ENCODE measurements at places on chromosomes 12 and 14.

GRCh38 chr12:121543786-121544185 lies 37.0 kb downstream of the KDM2B start:
- no peak for DNase-seq

DNA sequence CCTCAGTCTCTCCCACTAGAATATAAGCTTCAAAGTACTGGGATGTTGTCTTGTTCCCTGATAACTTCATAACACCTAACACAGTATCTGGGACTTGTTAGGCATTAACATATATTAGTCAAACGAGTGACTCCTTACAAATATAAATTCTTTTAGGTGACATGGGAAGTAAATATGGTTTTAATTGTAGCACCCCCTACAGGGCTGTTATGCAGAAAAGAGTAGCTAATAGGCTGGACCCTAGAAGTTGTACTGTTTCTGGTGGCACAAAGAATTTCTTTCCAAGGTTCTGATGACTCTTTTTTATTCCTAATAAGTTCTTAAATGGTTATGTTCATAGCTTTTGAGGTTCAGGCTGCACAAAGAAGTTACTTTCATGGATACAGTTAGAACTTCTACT lies 29.8 kb downstream of the GPATCH2L start:
- DNase-seq, result peak; percentile 59

DNA sequence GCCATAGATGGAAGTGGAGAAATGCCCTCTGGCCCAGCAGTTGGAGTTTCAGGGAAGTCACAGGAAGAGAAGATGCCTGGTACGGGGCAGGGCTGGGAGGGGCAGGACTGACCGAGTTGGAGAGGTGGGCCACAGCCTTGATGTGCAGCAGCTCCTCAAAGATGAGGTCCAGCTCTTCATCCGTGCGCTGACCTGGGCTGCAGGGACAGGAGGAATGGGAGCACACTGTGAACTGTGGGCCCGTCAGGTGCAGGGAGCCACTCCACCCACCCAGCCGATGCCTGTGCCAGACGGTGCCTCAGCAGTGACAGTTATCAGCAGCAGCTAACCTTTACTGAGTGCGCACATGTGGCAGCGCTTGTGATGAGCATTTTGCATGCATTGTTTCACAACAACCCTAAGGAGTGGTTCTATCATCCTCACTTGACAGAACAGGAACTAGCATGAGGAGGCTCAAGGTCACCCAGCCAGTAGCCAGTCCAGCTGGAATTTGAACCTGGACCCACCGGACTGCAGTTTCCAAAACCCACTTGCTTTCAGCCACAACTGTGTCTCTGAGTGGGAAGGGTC lies 8.4 kb downstream of the RAPGEF3 start:
- no peak for DNase-seq

- no peak for DNase-seq
Measured at GRCh38 chr12:122102331-122102730, 23.8 kb downstream of the MLXIP start.

DNA sequence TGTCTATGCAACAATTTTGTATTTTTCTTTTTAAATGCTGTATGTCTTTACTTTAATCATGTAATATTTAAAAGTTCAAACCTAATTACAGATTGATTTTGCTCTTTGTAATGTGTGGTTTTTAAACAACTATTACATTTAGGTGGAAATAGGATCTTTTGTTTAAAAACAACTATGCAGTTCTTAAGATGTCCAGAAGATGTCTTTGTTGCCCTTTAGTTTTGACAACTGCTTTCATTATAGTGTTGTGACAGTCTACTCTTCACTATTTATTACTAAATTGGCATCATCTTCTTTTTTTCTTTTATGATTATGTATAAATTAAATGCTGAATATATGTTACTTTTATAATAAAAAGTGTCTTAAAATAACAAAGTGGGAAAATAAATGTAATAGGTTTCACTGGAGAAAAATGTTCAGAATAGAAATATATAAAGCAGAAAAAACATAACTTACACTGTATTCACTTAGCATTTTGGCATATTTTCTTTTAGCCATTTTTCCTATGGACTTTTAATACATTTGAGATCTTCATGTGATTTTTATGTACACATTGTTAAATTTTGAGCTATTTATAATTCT lies 27.1 kb upstream of the PCNX4 start:
- DNase-seq, result peak; percentile 58

Data from NCI-H1694 (cell line).